ENCODE measurements at places on chromosomes 6 and 20.

DNA sequence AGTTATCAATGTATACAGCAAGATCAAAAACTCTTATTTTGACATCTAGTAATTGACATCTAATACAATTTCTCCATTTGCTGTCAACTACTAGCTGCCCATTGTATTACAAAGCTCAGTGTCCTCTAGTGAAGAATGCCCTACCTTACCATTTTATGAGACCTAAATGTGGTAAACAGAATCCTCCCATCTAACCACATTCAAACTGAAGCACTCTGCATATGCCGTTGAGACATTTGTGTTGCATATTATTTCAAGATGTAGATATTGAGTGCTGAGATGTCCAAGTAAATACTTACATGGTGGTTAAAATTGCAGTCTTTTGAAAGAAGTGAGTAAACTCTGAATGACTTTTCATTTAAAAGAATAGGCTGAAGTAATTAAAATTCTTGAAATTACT lies 597 bp upstream of the GLYATL3 start:
- H3K36me3 ChIP-seq, result no peaks in the 10 kb centered on the region
- no peak overlapping the region for H3K4me3 ChIP-seq

GRCh38 chr20:46835418-46835817 lies 59.2 kb upstream of the EYA2 start:
- DNase-seq, result no peak
- no peak overlapping the region for H3K27ac ChIP-seq
- H3K4me1 ChIP-seq, result no peaks in the 10 kb centered on the region
- H3K36me3 ChIP-seq, result no peaks in the 10 kb centered on the region
- peaks cover 36% of the 10 kb centered on the region for H3K27me3 ChIP-seq

DNA sequence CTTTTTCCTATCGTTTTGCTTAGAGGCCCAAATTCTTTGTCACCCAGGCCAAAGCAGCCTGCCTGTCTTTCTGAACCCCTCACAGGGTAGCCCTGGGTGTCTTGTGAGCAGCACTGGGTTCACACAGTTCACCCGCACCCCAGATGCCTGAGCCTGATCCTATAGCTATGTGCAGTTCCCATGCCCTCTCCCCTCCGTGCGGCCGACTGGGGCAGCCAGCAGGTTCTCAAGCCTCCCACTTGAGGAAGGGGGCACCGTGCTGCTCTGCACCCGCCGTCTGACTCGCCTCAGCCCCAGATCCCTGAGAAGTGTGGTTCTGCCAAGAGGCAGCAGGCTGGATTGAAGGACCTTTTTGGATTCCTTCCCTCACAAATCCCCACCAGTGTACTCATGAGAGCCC lies 89.0 kb downstream of the PSMB1 start:
- H3K27ac ChIP-seq, result peak overlapping the region; percentile 39
- H3K27me3 ChIP-seq, result no peaks in the 10 kb centered on the region
- H3K4me1 ChIP-seq, result peaks cover 50% of the 10 kb centered on the region
- peak overlapping the region; percentile 67 for H3K4me3 ChIP-seq
- no peak for DNase-seq
- H3K36me3 ChIP-seq, result peaks cover 6% of the 10 kb centered on the region

DNA sequence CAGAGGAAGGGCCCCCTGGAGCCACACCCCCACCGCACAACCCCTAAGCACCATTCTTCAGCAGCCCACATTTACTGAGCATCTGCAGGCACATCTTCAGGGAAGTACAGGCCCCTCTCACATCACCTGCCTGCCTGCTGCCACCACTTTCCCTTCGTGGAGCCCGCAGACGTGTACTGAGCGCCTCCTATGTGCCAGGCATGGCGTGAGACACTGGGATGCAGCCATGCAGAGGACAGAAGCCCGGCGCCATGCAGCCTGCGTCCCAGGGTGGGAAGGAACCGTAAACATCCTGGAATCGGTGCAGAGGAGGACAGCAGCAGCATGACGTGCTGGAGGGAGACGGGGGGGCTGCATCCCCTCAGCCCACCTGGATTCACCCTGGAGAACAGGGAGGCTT lies 78.1 kb downstream of the GRM4 start:
- no peak for DNase-seq
- no peak overlapping the region for H3K27ac ChIP-seq
- no peaks in the 10 kb centered on the region for H3K36me3 ChIP-seq
- no peaks in the 10 kb centered on the region for H3K27me3 ChIP-seq

DNA sequence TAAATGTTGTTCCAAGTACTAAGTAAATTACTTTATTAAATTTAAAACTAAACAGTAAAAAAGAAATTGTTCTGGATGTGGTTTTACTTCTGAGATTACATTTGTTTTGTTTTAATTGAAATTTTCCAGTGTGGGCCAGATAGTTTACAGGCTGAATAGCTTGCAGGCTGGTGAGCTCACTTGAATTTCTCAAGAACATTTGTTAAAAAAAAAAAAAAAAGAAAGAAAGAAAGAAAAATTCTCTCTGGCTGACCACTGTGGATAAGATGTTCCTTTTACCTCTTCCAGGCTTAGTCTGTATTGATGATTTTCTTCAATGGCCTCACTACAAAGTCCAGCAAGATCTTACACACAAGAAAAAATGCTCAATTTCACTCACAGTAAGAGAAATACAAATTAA lies 85.4 kb downstream of the PLCG1 start:
- H3K27me3 ChIP-seq, result peaks cover 6% of the 10 kb centered on the region
- no peak overlapping the region for H3K27ac ChIP-seq
- peaks cover 5% of the 10 kb centered on the region for H3K4me1 ChIP-seq
- H3K36me3 ChIP-seq, result no peaks in the 10 kb centered on the region

DNA sequence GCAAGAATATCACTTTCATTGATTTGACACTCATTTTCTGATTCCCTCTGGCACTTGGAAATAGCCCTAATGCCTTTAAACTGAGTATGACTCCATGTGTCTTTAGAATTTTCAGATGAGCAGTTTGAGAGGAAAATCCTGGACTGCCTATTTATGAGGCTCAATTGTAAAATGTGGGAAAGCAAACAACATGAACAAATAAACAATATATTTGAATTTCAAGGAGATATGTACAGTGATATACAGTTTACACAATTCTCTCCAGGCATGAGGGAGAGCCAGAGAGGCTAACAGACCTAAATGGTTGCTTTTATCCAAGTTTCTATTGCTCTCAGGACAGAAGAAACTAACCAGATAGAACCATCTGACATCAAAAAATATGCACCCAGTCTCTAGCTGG lies 748.2 kb upstream of the NRSN1 start:
- H3K27me3 ChIP-seq, result no peaks in the 10 kb centered on the region
- H3K36me3 ChIP-seq, result no peaks in the 10 kb centered on the region
- no peak overlapping the region for H3K4me3 ChIP-seq
- no peaks in the 10 kb centered on the region for H3K4me1 ChIP-seq
- H3K27ac ChIP-seq, result no peak overlapping the region

- H3K4me1 ChIP-seq, result peaks cover 7% of the 10 kb centered on the region
- no peak for DNase-seq
- H3K4me3 ChIP-seq, result no peak overlapping the region
- no peaks in the 10 kb centered on the region for H3K36me3 ChIP-seq
Observed at GRCh38 chr6:105607636-105608621, 205.0 kb upstream of the PREP start.

- H3K27ac ChIP-seq, result no peak overlapping the region
- no peaks in the 10 kb centered on the region for H3K27me3 ChIP-seq
- peaks cover 13% of the 10 kb centered on the region for H3K36me3 ChIP-seq
- H3K4me3 ChIP-seq, result no peak overlapping the region
- DNase-seq, result no peak
- peaks cover 21% of the 10 kb centered on the region for H3K4me1 ChIP-seq
Observed at GRCh38 chr6:33705268-33705885, 6.1 kb downstream of the UQCC2 start.

DNA sequence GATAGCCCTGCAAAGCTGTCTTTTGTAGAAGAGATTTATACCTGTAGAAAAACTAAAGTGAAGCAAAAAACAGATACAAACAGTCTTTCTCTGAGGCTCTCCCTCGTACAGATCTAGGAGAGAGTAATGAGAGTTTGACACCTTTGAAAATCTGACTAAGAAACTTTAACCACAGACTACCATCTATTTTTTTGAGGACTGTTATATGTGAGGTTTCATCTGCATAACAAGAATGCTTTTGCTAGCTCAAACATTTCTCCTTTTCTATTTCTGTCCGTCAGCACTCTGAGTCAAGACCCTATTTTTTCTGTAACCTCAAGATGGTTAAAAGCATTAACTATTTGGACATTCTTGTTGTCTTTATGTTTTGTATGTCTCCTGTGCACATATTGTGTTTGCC lies 193.0 kb downstream of the BTBD3 start:
- H3K27me3 ChIP-seq, result no peaks in the 10 kb centered on the region
- H3K27ac ChIP-seq, result no peak overlapping the region
- H3K4me3 ChIP-seq, result no peak overlapping the region

DNA sequence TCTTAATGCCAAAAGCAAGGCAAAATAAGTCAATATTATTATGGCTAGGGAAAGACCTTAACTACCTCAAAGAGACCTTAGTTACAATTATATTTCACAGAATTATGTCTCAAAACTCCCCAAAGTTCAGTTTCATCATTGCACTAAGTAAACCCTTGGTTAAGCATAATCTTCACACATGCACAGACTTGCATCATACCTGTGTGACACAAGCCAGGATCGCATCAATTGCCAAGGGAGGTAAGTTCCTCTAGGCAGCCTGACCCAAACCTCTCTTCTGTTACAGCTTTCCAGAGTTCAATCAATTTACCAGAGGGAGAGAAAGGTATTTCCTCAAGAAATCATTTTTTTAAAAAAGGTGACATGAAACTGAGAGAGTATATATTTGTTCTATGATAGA lies 31.9 kb upstream of the PRSS35 start:
- no peaks in the 10 kb centered on the region for H3K36me3 ChIP-seq
- no peaks in the 10 kb centered on the region for H3K4me1 ChIP-seq
- DNase-seq, result no peak
- H3K4me3 ChIP-seq, result no peak overlapping the region

DNA sequence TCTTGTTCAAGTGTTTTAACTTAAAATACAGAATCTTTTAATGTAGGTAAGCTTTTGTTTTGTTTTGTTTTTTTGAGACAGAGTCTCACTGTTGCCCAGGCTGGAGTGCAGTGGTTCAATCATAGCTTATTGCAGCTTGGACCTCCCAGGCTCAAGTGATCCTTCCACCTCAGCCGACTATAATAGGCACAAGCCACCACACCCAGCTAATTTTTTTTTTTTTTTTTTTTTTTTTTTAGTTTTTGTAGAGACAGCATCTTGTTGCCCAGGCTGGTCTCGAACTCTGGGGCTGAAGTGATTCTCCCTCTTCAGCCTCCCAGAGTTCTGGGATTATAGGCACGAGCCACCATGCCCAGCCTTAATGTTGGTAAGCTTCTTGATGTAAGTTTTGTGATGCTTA lies 3.3 kb downstream of the EFHC1 start:
- peaks cover 7% of the 10 kb centered on the region for H3K4me1 ChIP-seq
- H3K27me3 ChIP-seq, result no peaks in the 10 kb centered on the region
- H3K27ac ChIP-seq, result no peak overlapping the region
- no peak overlapping the region for H3K4me3 ChIP-seq
- no peak for DNase-seq

- no peaks in the 10 kb centered on the region for H3K27me3 ChIP-seq
- H3K4me1 ChIP-seq, result no peaks in the 10 kb centered on the region
- no peak for DNase-seq
- no peak overlapping the region for H3K27ac ChIP-seq
- no peaks in the 10 kb centered on the region for H3K36me3 ChIP-seq
Observed at GRCh38 chr20:5197847-5198650, 71.2 kb downstream of the CDS2 start.

DNA sequence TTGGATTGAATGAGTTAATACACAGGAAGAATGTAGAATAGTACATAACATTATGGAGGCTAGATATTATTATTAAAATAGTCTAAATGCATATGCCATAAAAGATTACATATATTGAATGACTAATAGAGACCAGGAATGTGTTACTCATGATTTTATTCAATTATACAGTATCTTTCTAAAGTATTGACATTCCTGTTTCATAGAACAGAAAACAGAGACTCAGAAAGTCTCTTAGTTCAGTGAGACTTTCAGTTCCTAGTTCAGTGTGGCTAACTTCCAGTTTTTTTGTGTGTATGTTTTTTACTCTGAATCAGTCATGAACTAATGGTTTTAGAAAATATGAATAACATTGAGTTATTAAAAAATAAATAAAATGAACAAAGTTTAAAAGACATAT lies 34.6 kb upstream of the TMEM244 start:
- no peak overlapping the region for H3K4me3 ChIP-seq
- DNase-seq, result no peak
- no peaks in the 10 kb centered on the region for H3K36me3 ChIP-seq

DNA sequence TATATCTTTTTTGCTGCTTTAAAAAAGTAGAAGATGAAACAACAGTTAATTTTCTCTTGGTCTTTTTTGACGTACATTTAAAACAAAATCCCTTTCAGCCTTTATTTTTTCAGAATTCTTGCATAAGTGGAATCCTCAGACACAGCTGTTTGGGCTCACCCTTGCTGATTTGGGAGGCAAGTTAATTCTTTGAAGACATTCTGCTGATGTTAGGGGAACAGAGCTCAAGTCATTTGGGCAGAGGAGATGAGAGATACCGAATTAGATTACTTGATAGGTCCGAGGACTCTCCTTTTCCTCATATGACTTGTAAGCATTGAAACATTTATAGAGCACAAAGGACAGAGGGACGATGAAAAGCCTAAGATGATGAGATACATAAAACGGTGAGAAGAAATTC lies 567.9 kb upstream of the CITED2 start:
- no peak overlapping the region for H3K27ac ChIP-seq
- no peak for DNase-seq
- H3K27me3 ChIP-seq, result peaks cover 2% of the 10 kb centered on the region
- no peaks in the 10 kb centered on the region for H3K4me1 ChIP-seq
- H3K36me3 ChIP-seq, result no peaks in the 10 kb centered on the region

DNA sequence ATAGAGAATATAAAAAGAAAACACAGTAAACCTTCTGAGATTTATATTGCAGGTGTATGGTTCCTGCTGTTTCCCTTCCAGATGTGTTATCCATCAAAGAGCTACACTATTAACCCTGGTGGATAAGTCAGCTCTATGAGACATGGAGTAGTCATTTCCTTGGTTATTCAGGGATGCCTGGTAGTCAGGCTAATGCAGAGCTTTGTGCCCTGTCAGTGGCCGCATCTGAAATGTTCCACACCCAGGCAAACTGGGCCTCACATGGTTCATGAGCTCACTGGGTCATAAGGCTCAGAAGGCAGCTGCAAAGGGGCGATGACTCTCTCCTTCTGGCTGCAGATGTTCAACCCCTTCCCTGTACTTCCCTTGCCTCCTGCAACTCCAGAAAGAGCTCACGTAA lies 473.6 kb downstream of the EPHA7 start:
- H3K4me1 ChIP-seq, result no peaks in the 10 kb centered on the region
- DNase-seq, result no peak
- H3K4me3 ChIP-seq, result no peak overlapping the region
- H3K36me3 ChIP-seq, result no peaks in the 10 kb centered on the region
- no peak overlapping the region for H3K27ac ChIP-seq

- DNase-seq, result no peak
- H3K27ac ChIP-seq, result no peak overlapping the region
- H3K27me3 ChIP-seq, result no peaks in the 10 kb centered on the region
- no peaks in the 10 kb centered on the region for H3K4me1 ChIP-seq
- H3K36me3 ChIP-seq, result no peaks in the 10 kb centered on the region
- H3K4me3 ChIP-seq, result no peak overlapping the region
Observed at GRCh38 chr6:68776354-68776753, 141.3 kb downstream of the ADGRB3 start.

All from natural killer cell treated with Interleukin-12 subunit alpha and Interleukin-12 subunit beta and Interleukin-15 and Interleukin-18, amount 100 ng/mL, for 72 hours (primary cell).